ENCODE measurements at places on chromosomes 3 and 15.
A peak's percentile ranks its signal among the peaks of the same experiment; 100 is the strongest.

- peak; percentile 81 for DNase-seq
These were observed 185.6 kb downstream of the APBA2 start for GRCh38 chr15:29071232-29071881.

DNA sequence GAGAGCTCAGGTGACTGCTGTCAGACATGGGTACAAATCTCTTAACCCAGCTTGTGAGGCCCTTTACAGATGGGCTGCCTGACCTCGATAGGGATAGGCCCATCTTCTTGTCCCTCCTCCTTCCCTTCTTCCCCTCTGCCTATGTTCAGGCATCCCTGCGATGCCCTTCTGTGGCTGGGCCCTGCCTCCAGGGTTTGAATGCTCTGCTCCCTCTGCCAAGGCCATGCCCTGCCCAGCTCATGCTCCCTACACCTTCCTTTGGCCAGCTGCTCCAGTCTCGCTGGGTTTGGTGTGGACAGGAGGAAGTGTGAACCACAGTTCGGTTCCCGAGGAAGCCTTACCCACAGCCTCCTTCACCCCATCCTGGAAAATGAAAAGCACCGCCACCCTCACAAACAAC is 4.3 kb downstream of the FYCO1 start:
- DNase-seq, result no peak

GRCh38 chr3:127908202-127908601 is 6.8 kb upstream of the KBTBD12 start:
- no peak for DNase-seq

GRCh38 chr3:86895202-86895601 is 95.7 kb downstream of the VGLL3 start:
- DNase-seq, result no peak

GRCh38 chr3:86562090-86562489 is 428.9 kb downstream of the VGLL3 start:
- no peak for DNase-seq

DNA sequence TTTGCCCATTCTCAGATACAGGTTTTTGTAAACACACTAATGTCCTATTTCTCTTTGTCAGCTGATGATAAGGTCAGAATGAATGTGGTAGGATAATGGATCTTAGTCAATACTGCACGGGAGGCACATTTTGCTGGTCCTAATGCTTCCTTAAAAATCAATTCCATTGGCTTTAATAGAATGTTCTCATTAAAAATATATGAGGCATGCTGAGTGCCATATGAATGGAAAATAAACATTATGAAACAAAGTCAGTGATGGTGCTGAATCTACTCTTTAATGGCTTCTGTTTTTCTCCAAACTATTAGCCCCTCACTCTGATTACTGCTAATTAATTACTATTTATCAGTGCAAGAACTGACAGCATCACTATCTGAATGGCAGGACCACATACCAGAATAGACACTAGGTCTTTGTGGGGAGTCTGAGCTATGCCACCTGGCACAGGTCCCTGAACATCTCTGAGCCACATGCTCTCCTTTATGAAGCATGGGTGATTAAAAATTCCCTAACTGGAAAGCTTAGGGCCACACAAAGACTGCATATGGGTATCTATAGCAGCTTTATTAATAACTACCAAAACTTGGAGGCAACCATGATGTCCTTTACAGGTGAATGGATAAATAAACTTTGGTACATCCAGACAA is 278.9 kb downstream of the MEX3B start:
- no peak for DNase-seq

DNA sequence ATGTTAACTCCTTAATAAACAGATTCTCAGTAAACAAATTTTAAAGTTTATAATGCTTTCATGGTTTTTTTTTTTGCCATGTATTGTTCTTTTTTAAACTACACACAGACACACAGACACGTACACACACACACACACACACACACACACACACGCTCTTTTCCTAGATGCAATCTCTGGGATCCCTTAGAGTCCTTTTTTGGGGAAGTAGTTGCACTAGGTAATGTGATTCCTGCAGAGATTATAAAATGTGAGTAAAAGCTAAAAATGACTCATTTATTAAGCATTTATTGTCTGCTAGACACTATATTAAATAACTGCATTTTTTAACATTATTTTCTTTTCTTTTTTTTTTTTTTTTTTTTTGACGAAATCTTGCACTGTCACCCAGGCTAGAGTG is 19.9 kb downstream of the NDUFB5 start:
- DNase-seq, result no peak

DNA sequence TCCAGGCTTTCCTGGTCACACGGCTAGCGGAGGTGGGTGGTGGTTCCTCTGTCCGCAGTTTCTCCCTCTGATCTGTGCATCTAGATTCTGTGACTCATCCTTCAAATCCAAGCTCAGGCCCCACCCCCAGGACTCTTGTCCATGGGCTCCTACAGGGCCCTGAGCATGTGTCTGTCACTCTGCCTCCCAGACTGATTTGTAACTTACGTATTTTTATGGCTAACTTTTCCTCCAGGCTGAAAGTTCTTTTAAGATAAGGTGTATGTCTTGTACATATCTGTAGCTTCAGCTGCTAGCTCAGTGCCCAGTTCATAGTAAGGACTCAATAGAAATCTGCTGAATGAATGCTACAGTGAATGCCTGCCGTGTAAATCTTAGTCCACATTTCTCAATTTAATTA is 8.0 kb downstream of the ESYT3 start:
- DNase-seq, result no peak

DNA sequence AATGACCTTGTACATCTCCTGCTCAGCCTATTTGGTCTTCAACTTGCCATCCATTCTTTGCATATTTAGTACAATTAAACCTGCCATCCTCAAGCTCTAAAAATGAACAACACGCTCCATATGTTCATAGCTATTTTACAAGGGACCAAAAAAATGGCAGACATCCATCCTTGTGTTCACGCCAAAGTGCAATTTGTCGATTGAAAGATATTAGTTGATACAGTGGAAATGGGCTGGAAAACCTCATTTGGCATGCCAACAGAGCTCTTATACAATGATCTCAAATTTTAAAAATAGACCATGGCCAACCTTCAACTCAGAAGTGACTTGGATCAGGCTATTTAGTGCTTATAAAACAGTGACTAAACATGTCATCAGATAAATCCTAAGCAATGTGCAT is 413.6 kb upstream of the ARL6 start:
- peak; percentile 4 for DNase-seq

- no peak for DNase-seq
These were observed 34.9 kb upstream of the ACAD9 start for GRCh38 chr3:128844502-128844901.

- DNase-seq, result no peak
These were observed 46.3 kb downstream of the SENP7 start for GRCh38 chr3:101466465-101467309.

DNA sequence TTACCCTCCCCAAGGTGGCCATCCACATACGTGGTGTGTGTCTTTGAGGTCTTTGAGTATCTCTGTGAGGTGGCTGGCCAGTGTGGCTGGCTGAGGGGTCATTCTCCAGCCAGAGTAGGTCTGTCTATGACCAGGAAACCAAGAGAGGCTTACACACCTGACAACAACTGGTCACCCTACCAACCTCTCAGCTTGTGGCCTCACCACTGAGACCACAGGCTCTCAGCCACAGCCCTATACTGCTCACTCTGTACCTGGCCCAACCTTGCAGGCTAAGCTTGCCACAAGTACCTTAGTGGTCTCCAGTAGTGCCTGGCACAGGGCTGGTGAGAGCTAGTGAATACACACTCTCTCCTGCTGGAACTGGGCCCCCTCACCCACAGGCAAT is 5.1 kb downstream of the HEMK1 start:
- no peak for DNase-seq

DNA sequence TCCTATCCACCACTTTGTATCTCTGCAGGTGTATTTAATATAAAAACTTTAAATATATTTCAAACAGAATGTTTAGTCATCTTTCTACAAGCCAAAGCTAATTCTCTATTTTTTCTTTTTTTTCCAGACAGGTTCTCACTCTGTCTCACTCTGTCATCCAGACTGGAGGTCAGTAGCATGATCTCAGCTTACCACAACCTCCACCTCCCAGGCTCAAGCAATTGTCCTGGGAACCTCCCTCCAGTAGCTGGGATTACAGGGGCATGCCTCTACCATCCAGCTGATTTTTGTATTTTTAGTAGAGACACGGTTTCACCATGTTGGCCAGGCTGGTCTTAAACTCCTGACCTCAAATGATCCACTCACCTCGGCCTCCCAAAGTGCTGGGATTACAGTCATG is 202.6 kb downstream of the VGLL3 start:
- DNase-seq, result no peak

GRCh38 chr3:64355401-64355807 is 130.1 kb upstream of the PRICKLE2 start:
- no peak for DNase-seq

DNA sequence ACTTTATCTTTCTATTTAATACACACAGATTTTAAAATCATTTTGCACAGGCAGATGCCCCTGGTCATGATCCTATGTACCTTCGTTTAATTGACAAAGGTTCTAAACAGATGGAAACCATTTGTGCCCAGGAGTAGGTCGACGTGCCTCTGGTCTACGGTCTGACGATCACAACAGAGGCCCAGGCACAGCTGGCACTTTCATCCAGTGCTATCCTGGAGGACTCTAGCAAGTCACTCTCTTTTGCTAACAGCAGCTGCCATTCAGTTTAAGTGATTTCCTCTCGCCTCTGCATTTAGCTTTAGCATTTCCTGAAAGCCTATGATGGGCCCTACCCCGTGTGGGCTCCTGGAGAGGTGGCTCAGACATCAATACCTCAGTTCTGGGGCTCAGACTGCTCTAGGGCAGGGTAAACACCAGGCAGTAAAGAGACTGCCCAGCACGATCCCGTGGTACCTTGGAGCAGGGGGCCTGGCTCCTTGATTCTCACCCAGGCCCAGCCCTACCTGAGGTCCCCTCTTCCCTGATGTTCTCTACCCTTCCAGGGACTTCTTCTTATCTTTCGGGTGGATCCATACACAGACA is 83.2 kb upstream of the SNRPA1 start:
- DNase-seq, result peak; percentile 53
